ENCODE measurements at places on chromosomes 2 and 18.

GRCh38 chr2:241796610-241797138 lies 12.3 kb upstream of the NEU4 start:
- no peak for DNase-seq

- no peak for DNase-seq
Measured at GRCh38 chr2:70718736-70719135, 49.3 kb downstream of the ADD2 start.

- DNase-seq: no peak
Measured at GRCh38 chr18:6413579-6414117, 1.1 kb downstream of the L3MBTL4 start.

DNA sequence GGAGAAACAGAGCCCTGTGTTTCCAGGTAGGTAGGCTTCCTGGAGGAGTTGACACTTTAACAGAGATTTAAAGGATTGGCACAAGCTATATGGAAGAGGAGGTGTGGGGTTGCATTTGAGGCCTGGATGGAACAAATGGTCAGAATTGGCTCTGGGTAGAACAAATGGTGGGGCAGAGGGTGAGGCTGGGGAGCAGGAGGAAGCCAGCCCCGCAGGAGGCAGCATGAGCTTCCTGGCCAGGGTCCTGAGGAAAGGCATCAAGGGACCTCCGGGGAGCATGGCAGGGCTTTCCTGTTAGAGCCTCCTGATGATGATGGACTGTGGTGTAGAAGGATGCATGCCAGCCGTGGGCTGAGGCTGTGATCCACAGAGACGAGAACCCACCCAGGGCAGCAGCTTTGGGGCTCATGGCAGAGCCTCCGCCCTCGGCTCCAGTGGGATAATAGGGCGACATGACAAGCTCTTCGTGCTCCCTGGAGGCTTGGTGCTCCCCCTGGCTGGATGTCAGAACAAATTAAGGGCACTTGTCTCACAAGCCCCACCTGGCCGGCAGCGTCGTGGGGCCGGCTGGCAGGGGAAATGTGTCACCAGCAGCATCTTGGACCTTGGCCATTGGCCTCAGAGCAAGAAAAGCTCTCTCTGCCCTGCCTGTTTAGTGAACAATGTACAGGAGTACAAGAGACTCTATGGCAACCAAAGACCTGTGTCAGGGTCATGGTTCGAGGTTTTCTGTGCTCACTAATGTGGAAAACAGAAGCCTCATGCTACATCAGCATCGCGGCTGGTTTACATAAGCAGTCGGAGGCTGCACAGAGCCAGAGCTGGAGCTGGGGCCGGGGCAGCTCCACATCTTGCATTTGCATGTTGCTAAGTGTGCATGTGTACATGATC lies 153.5 kb downstream of the MYCN start:
- DNase-seq: no peak

DNA sequence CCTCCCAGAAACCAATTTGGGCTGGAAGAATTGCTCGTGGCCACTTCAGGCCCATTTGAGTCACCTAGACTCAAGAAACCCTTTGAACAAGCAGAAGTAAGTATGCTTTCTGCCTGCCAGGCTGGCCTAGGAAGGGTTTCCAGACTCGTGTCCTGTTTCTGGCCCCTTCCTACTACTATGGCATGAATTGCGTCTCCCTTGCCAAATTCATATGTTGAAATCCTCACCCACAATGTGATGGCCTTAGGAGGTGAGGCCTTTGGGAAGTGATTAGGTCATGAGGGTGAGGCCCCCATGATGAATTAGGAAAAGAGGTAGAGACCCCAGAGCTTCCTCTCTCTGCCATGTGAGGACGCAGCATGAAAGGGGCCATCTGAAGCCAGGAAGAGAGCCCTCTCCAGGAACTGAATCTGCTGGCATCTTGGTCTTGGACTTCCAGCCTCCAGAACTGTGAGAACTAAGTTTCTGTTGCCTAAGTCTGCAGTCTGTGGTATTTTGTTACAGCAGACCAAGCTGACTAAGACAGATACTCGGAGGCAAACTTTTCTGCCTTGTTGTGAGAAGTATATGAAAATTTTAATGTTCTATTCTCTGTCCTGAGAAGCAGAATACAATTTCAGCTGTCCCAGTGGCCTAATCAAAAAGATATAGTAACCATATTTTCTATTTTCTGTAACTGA lies 13.1 kb downstream of the GPR45 start:
- no peak for DNase-seq

GRCh38 chr2:30899516-30900054 lies 92.3 kb upstream of the CAPN13 start:
- DNase-seq: no peak

All from fibroblast of upper back skin (primary cell).